H7 (cell line): ENCODE measurements at places on chromosomes 1 and 21. TPM values are rescaled to one million over a fixed set of nuclear protein-coding genes. Genes with fewer than 3 reads are reported as not detected.

GRCh38 chr21:26914557-26914956, 52.3 kb downstream of the ADAMTS5 start:
- DNase-seq: no peak

- no peak for DNase-seq
Observed at GRCh38 chr1:180170546-180171151, 16.0 kb downstream of the QSOX1 start.

Gene TMEM35B
- 35.6 and 43.0 TPM in 2 replicates for total RNA-seq

Gene OVAAL
- total RNA-seq: not detected in 2 replicates

- DNase-seq: peak; percentile 94
Observed at GRCh38 chr1:35885961-35886558, 3.1 kb downstream of the AGO1 start.

GRCh38 chr1:199279872-199280645, 641.2 kb downstream of the PTPRC start:
- no peak for DNase-seq

DNA sequence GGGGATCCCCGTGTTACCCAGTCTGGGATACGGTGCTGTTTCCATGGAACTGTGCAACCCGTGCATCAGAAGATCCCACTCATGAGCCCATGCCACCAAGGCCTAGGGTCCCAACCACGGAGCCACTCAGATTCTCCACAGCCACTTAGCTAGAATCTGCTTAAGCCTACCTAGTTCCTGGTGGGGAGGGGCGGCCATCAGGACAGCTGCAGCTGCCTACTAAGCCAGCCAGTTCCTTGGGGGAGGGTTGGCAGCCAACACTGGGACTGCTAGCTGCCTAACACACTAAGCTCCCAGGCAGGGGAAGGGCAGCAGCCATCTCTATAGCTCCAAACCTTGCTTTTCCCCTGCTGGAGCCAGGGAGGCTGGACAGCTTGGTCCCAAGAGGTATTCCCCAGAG, 549.2 kb upstream of the BRINP3 start:
- DNase-seq: no peak
